ENCODE measurements at places on chromosomes 5 and 9. TPM values are rescaled to one million over a fixed set of nuclear protein-coding genes. Genes with fewer than 3 reads are reported as not detected.

The LRRC19 gene
- not detected for total RNA-seq

- no peak for DNase-seq
Measured at GRCh38 chr9:136742591-136743391, at the start of gene LCN10. TSS of gene LCN10 (minus strand) at chr9:136742940. CDS start at chr9:136742903, 37 bp downstream.

DNA sequence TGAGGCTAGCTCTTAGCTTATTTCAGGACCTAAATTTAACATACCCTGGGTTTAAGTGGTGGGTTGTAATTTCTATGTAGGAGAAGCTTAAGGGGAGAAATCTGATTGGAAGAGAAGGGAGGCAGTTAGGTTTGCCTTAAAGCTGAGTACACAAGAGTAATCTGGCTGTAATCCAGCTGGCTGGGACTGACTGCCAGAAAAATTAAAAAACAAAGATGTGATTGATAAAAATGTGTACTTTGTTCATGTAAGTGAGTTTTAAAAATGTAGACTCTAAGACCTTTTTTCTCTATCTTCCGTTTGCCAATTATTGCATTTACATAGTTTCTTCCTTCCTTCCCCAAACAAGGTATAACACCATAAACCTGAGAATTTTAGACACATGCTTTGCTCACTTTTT, 17.5 kb upstream of the MSMP start:
- DNase-seq = no peak

DNA sequence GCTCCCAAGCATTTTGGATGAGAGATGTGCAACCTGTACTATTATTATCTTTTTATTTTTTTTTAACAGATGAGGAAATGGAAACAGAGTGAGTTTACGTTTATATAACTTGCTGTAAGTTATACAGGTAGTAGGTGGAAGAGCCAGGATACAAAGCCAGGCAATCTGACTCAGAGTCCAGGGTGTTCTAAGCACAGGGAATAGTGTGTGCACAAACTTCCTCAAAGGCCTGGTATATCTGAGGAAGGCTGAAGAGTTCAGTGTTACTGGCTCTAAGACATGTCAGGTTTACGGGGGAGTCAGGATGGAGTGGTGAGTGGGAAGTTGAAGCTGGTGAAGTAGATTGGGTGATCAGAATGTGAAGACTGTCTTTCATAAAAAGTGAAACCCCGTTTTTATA, 353.6 kb downstream of the KDM4C start:
- no peak for DNase-seq

- DNase-seq = no peak
Measured at GRCh38 chr9:90007516-90008440, 403.0 kb downstream of the GADD45G start.
